LoVo (cell line): ENCODE measurements at places on chromosomes 4 and X.

GRCh38 chr4:138444260-138444659 is 202.1 kb upstream of the SLC7A11 start:
- no peak for DNase-seq

DNA sequence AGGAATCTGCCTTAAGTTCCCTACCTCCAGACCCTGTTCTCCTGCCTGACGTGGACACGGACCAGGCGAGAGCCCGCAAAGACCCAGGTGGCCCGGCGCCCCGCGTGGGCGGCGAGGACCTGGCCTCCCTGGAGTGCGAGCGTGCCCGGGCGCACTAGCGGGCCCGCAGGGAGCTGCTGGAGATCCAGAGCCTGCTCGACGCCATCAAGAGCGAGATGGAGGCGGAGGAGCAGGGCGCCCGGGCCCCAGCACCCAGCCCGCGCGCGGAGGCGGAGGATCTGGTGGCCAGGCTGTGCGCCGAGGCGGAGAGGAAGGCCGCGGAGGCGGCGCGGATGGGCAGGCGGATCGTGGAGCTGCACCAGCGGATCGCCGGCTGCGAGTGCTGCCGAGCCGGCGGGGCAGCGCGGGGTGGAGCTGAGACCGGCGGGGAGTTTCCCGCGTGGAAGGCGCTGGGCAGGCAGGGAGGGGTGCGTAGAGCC is 18.2 kb downstream of the MRFAP1 start:
- DNase-seq = no peak

DNA sequence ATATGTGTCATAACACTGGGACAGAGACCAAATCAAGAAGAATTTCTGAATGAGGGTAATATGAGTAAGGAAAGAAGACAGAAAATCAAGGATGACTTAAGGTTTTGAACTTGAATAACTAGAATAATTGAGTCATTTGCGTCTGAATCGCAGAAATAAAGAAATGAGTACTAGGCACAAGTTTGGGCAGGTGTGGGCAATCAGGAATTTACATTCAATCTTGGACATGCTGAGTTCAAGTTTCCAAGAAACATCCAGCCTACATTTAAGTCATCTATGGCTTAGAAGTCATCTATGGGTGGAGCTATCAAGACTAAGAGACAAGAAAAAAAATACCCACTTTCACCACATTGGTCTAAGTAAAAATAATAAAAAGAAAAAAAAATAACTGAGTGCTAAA is 30.4 kb upstream of the WDR44 start:
- DNase-seq = no peak

- no peak for DNase-seq
These were observed 28.9 kb downstream of the OFD1 start for GRCh38 chrX:13763489-13763888.

DNA sequence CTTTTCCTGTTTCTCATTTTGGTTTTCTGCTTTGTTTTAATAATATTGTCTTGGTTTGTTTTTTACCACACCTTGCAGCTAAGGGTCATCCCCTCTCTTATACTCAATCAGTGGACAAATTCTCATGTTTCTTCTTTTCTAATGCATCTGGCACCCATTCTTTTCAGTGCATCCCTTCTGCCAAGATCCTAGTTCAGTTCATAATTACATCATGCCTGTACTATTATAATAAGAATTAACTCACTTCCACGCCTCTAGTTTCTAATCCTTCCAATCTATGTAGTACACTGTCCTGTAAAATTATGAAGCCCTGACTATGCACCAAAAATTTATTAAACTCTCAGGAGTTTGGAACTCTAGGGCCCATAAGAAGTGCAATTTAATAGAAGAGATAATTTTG is 126.1 kb downstream of the FAT4 start:
- no peak for DNase-seq

DNA sequence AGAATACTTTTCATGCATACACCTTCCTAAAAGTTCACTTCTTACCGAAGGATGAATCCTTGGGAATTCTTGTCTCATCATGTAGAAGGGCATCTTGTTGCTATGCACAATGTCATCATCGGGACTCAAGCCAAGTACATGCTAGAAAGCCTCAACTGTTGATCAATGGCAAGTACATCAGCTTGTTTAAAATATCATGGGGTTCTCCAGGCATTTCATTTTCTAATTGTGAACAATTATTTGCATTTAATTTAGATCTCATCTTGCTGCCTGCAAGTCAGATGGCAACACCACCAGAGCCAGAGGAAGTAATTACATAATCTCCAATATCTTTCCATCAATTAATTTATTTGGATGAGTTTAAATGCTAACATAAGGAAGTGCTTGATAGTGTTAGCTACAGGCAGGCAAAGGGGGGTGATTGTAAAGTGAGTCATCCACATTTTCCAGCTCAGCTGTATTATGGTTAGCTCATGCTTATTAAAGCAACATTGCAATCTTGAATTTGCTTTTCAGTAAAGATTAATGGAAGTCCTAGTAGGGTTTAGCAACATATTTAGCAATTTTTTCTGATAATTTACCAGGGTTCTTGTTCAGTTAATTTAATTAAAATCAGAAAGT is 356.5 kb downstream of the CBLL2 start:
- no peak for DNase-seq

GRCh38 chr4:173529477-173530325 is at the start of gene HAND2:
Gene HAND2 (minus strand): TSS chr4:173530229. CDS start chr4:173529289, 940 bp downstream.
- no peak for DNase-seq

DNA sequence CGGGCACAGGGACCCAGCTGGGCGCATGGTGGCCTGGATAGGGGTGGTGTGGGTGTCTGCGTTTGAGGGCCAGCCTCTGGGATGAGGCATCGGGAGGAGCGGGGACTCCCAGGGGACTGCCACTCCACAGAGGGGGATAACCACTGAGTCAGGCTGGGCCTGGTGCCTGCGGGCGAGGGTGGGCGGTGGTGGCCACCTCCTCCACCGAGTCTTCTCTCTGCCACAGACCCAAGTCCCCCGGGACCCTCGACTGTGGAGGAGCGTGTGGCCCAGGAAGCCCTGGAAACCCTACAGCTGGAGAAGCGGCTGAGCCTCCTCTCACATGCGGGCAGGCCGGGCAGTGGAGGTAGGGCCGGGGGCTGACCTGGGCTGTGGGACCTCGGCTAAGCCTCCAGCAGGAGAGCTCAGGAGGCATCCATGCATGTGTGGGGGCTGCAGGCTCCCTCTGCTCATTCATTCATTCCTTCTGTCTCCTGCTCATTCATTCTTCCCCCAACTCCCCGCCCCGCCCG is 26.4 kb downstream of the DOK7 start:
- no peak for DNase-seq

GRCh38 chr4:56241500-56241899 is 145.8 kb downstream of the AASDH start:
- peak; percentile 43 for DNase-seq

DNA sequence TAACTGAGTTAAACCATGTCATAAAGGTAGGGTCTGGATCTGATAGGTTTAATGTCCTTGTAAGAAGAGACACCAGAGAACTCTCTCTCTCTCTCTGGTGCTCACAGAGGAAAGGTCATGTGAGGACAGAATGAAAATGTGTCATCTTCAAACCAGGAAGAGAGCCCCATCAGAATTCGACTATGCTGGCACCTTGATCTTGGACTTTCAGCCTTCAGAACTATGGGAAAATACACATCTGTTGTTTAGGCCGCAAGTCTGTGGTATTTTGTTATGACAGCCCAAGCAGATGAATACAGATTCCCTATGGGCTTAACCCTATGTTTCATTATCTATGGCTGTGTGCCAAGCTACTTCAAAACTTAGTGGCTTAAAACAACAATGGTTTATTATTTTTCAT is 105.5 kb upstream of the DDIT4L start:
- DNase-seq = peak; percentile 62

GRCh38 chr4:175444512-175444911 is 367.6 kb downstream of the GPM6A start:
- no peak for DNase-seq

GRCh38 chrX:10492250-10492649 is 128.1 kb downstream of the MID1 start:
- no peak for DNase-seq

- no peak for DNase-seq
These were observed 58.7 kb downstream of the SCFD2 start for GRCh38 chr4:53307210-53307609.

DNA sequence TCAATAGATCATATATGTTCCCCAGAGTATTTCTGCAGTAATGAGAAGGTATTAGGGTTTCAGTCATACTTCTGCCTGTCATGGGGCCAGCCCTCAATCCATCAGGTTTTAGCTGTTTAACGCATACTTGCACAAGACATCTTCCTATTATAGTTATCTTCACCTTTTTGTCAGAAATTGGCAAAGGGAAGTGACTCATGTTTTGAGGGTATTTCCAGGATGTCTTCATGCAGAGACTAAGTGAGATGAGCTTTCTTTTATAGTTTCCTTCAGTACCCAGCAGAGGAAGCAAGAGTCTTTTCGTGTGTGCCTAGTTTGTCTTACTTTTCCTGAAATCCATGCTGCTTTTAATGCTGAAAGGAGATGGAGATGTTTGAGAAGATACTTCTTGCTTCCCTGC is 9.5 kb downstream of the CSTF2 start:
- no peak for DNase-seq

DNA sequence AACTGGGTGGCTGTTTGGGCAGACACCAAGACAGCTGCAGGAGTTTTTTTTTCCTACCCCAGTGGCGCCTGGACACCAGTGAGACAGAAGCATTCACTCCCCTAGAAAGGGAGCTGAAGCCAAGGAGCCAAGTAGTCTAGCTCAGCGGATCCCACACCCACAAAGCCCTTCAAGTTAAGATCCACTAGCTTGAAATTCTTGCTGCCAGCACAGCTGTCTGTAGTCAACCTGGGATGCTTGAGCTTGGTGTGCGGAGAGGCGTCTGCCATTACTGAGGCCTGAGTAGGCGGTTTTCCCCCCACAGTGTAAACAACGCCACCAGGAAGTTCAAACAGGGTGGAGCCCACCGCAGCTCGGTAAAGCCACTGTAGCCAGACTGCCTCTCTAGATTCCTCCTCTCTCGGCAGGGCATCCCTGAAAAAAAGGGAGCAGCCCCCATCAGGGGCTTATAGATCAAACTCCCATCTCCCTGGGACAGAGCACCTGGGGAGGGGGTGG is 171.4 kb downstream of the ARHGEF9 start:
- no peak for DNase-seq

DNA sequence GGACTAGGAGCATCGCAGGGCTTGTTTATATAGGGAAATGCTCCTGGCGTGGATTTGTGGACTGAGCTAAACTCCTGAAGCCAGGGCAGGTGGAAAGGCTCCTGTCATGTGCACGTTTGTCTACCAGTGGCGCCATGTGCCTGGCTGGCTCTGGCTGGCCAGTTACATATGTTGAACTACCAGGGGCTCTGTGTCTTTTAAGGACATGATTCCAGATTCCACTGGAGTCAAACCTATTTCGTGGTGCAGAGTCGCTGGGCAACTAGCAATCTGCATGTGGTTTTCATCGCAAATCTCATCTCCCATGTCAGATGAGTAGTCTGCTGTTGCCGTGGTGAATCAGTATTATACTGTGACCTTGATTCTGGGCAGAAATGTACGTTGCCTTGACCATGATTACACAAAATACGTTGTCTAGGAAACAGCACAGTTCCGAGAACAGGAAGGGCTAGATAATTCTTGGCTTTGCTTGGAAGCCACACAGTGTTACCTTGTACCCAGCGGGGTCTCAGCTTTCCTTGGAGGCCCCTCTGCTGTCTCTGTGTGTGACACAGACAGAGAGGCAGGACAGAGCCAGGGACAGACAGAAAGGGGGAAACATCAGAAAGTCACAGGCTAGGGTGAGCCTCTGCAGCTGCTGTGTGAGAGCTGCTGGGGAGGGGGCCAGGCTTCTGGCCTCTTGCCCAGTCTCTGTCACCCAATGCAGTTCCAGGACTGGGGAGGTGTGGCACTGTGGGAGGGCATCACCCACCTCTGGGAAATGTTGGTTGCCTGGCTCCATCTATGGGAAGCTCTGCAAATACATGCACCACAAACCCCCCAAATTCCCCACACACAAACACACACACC is 19.2 kb downstream of the PNMA6E start:
- no peak for DNase-seq

- no peak for DNase-seq
These were observed 35.7 kb upstream of the GABRQ start for GRCh38 chrX:152601848-152602616.

- no peak for DNase-seq
These were observed 43.4 kb upstream of the TMEM154 start for GRCh38 chr4:152723236-152723635.

- no peak for DNase-seq
These were observed 186.5 kb upstream of the ATP6AP2 start for GRCh38 chrX:40394302-40394701.

DNA sequence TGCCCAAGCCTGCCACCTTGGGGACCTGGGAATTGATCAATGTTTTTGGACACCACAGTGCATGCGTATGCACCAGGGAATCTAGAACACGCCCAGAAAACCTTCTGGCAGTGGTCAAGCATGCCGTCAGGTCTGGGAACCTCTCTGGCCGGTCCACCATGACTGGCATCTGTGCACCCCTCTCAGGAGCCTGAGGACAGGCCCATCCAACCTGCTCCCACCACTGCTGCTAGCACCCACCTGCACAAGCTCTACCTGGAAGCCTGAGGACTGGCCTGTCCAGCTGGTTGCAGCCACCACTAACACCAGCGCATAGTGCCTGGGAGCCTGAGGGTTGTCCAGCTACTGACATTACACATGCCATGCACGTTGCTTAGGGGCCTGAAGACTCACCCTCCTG is 162.1 kb upstream of the GALNTL6 start:
- DNase-seq = no peak

- no peak for DNase-seq
These were observed 47.9 kb downstream of the BEND4 start for GRCh38 chr4:42104521-42104920.

DNA sequence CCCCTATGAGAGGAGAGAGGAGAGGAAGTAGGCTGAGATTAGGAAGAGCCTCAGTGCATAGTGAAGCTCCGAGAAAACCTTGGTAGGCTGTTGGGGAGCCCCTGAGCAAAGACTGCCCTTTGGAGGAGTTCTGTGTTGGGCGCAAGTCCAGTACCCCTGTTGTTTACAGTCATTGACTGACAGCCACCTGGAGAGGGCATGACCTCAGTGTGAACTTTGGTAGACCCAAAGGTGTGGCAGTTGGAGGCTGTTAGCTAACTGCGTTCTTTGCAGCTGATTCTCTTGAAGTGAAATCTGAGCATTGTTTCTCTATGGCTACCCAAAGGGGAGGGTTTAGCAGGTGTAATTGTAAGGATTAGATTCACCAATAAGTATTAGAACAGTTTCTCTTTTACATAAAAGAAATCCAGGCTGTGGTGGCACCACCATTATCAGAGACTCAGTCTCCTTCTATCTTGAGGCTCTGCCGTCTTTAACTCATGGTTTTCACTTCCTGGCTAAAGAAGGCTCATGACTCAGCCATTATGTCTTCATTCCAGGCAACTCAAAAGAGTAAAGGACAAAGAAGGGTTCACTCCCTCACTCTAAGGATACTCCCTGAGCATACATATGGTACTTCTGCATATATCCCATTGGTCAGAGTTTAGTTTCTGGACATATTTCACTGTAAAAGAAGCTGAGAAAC is 33.4 kb downstream of the ANXA3 start:
- no peak for DNase-seq

DNA sequence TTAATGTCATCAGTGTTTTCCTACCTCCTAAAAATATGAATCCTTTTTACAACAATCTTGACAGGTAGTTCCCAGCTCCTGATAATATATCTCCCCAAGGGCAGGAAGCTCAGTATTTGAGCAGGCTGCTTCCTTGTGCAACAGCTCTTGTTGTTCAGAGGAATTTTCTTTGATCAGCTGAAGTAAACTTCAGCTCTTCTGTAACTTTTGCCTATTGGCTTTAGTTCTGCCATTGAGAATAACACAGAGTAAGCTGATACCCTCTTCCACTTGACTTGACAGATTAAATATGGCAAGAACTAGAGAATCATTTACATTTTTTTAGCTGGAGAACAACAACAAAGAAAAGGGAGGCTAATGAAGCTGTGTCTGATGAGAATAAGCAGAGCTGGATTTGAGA is 75.2 kb downstream of the LUZP4 start:
- no peak for DNase-seq
